ENCODE measurements at places on chromosomes 4 and X. TPM values are rescaled to one million over a fixed set of nuclear protein-coding genes. Genes with fewer than 3 reads are reported as not detected.

DNA sequence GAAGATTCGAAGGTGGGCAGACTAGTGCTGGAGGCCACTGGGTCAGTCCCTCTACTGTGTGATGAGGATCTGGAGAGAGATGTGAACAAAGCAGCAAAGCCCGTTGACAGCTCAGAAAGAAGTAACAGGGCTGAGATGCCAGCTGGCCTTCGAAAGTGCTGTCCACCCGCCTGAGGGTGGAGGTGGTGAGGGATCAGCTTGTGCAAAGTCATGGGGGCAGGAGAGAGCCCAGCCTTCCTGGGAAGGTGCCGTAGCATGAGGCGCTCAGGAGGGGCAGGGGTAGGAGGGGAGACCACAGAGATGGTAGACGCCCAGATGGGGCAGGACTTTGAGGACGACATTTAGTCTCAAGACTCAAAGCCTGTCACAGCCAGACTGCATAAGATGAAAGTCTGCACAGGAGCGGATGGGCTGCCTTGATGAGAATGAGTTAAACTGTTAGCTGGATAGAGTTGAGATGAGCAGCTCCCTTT lies 19.7 kb downstream of the TBC1D14 start:
- DNase-seq = no peak
- H3K27me3 ChIP-seq = no peaks in the 10 kb centered on the region
- peaks cover 17% of the 10 kb centered on the region for H3K36me3 ChIP-seq
- peaks cover 33% of the 10 kb centered on the region for H3K4me1 ChIP-seq
- no peak overlapping the region for H3K4me3 ChIP-seq

BEND2 gene
- not detected for total RNA-seq

TCP11X2 gene
- not detected for total RNA-seq

DNA sequence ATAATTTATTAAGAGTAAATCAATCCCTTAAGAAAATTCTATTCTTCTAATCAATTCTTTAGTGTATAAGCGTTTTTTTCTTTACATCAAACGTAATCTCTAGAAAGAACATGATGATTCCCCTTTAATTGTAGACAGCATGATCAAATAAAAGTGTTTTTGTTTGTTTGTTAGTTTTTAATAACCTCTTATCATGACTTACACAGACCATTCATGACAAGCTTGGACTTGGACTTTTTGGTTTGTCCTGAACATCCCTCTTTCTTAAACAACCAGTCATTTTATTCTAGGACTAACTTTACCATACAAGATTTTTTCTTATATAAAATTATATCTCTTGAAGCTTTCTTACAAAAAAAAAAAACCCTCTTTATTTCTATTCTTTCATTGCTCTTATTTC lies 344.6 kb upstream of the SPOCK3 start:
- H3K4me1 ChIP-seq = no peaks in the 10 kb centered on the region
- no peaks in the 10 kb centered on the region for H3K27me3 ChIP-seq
- no peak overlapping the region for H3K4me3 ChIP-seq
- DNase-seq = no peak
- no peak overlapping the region for H3K27ac ChIP-seq
- H3K36me3 ChIP-seq = no peaks in the 10 kb centered on the region

PLAC8 gene
- total RNA-seq = 303 TPM

DNA sequence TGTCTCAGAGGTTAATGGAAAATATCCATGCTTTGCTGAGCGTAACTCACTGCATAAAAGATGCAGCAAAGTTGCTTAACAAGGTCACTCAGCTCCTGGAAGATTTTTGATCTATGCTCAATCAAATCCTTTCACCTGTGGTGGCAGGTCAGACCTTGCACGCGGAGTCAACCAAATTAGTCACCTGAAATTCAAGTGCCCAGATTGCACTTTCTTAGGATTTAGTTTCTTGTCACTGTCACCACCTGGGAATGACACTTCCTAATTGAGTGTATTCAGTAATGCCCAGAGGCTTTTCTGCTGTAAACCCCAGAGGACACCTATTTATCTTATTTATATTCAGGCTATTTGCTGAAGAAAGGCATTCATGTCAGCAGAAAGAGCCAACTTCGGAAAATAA lies 215.8 kb upstream of the SMIM31 start:
- no peak overlapping the region for H3K27ac ChIP-seq
- H3K4me3 ChIP-seq = no peak overlapping the region
- H3K36me3 ChIP-seq = no peaks in the 10 kb centered on the region
- no peak for DNase-seq

DNA sequence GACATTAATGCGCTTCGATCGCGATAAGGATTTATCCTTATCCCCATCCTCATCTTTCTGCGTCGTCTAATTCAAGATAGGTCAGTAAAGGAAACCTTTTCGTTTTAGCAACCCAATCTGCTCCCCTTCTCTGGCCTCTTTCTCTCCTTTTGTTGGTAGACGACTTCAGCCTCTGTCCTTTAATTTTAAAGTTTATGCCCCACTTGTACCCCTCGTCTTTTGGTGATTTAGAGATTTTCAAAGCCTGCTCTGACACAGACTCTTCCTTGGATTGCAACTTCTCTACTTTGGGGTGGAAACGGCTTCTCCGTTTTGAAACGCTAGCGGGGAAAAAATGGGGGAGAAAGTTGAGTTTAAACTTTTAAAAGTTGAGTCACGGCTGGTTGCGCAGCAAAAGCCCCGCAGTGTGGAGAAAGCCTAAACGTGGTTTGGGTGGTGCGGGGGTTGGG lies 528 bp upstream of the FGF2 start:
- H3K36me3 ChIP-seq = no peaks in the 10 kb centered on the region
- H3K27me3 ChIP-seq = peaks cover 31% of the 10 kb centered on the region
- DNase-seq = no peak
- no peak overlapping the region for H3K4me3 ChIP-seq
- no peaks in the 10 kb centered on the region for H3K4me1 ChIP-seq

GRCh38 chr4:84939113-84939512 lies 27.4 kb downstream of the WDFY3 start:
- no peaks in the 10 kb centered on the region for H3K36me3 ChIP-seq
- H3K27me3 ChIP-seq = no peaks in the 10 kb centered on the region
- H3K27ac ChIP-seq = no peak overlapping the region
- H3K4me1 ChIP-seq = no peaks in the 10 kb centered on the region
- DNase-seq = no peak

DNA sequence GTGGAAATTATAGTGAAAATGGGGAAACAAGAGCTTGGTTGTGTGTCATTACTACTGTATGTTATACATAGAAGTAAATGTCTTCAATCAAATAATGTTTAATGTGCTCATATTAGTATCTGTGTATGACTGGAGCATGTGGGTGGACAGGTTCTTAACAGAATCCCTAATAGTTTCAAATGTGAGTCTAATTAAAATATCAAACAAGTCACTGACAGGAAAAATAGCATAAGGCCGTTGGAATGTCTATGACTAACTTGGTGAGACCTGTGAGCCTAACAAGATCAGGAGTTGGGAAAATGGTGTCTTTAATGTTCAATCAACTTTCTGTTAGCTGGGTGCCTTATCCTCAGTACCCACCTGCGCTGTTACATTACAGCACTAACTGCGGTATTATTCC lies 6.2 kb upstream of the CXCL3 start:
- no peak overlapping the region for H3K27ac ChIP-seq
- no peak for DNase-seq
- no peaks in the 10 kb centered on the region for H3K36me3 ChIP-seq
- no peaks in the 10 kb centered on the region for H3K27me3 ChIP-seq
- no peaks in the 10 kb centered on the region for H3K4me1 ChIP-seq
- no peak overlapping the region for H3K4me3 ChIP-seq

XG gene
- total RNA-seq = not detected

GRCh38 chr4:100070868-100071267 lies 119.4 kb downstream of the DDIT4L start:
- no peaks in the 10 kb centered on the region for H3K36me3 ChIP-seq
- H3K27ac ChIP-seq = no peak overlapping the region
- peaks cover 3% of the 10 kb centered on the region for H3K27me3 ChIP-seq
- H3K4me3 ChIP-seq = no peak overlapping the region
- H3K4me1 ChIP-seq = no peaks in the 10 kb centered on the region
- no peak for DNase-seq

CFP gene
- 28.2 TPM for total RNA-seq

FRMPD4 gene
- not detected for total RNA-seq

GRCh38 chr4:74501579-74501978 lies 56.6 kb downstream of the AREG start:
- H3K4me3 ChIP-seq = no peak overlapping the region
- no peak for DNase-seq
- H3K27me3 ChIP-seq = peaks cover 15% of the 10 kb centered on the region
- no peak overlapping the region for H3K27ac ChIP-seq
- H3K4me1 ChIP-seq = no peaks in the 10 kb centered on the region

- H3K27ac ChIP-seq = no peak overlapping the region
- H3K27me3 ChIP-seq = no peaks in the 10 kb centered on the region
- no peak for DNase-seq
- no peaks in the 10 kb centered on the region for H3K36me3 ChIP-seq
Observed at GRCh38 chr4:96247096-96247495, 407.2 kb downstream of the PDHA2 start.

RPS6KA6 gene
- not detected for total RNA-seq

GRCh38 chr4:153555730-153556434 lies 89.7 kb downstream of the TMEM131L start:
- no peaks in the 10 kb centered on the region for H3K4me1 ChIP-seq
- H3K4me3 ChIP-seq = no peak overlapping the region
- no peak overlapping the region for H3K27ac ChIP-seq
- no peaks in the 10 kb centered on the region for H3K27me3 ChIP-seq
- no peak for DNase-seq
- peaks cover 11% of the 10 kb centered on the region for H3K36me3 ChIP-seq

DNA sequence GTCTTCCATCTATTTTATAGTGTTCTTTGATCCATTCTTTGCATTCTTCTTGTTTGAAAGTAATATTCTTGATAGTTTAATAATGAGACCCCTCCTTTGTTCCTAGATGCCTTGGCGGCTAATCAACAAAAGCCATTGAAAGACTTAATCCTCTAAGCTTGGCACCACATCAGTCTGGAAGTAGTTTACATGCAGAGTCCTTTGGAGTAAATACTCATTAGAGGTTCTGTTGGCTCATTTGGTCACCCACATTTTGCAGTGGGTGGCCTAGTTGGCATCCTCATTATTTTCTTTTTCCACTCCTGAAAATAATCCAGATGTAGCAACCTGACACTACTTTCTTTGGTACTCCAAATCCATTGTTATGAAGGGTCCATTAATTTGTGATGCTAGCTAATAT lies 64.5 kb downstream of the DKK2 start:
- H3K36me3 ChIP-seq = no peaks in the 10 kb centered on the region
- H3K4me3 ChIP-seq = no peak overlapping the region
- H3K27me3 ChIP-seq = no peaks in the 10 kb centered on the region
- no peaks in the 10 kb centered on the region for H3K4me1 ChIP-seq

DNA sequence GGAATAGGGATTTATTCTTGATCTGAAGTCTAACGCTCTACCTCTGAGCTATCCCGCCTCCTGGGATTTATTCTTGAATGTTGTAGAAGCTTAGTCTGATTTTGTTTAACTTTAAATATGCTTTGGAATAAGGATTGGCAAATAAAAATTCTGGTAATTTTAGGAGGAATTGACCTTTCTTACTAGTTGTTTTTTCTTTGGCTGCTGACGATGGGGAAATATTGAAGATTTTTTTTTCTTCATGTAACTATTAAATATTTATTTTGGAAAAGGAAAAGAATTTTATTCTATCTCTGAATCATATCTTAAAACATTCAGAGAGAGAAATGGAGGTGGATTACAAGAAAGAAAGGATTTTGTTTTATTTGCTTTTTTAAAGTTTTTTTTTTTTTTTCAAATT lies 122.9 kb downstream of the PDLIM5 start:
- H3K4me3 ChIP-seq = no peak overlapping the region
- peaks cover 11% of the 10 kb centered on the region for H3K36me3 ChIP-seq
- DNase-seq = no peak
- H3K27me3 ChIP-seq = no peaks in the 10 kb centered on the region
- H3K4me1 ChIP-seq = no peaks in the 10 kb centered on the region

MTMR8 gene
- total RNA-seq = 3.9 TPM
